Activated CD4-positive, alpha-beta T cell treated with anti-CD3 and anti-CD28 coated beads for 36 hours (primary cell): ENCODE measurements at places on chromosomes 13 and 19.
A peak's percentile ranks its signal among the peaks of the same experiment; 100 is the strongest.

DNA sequence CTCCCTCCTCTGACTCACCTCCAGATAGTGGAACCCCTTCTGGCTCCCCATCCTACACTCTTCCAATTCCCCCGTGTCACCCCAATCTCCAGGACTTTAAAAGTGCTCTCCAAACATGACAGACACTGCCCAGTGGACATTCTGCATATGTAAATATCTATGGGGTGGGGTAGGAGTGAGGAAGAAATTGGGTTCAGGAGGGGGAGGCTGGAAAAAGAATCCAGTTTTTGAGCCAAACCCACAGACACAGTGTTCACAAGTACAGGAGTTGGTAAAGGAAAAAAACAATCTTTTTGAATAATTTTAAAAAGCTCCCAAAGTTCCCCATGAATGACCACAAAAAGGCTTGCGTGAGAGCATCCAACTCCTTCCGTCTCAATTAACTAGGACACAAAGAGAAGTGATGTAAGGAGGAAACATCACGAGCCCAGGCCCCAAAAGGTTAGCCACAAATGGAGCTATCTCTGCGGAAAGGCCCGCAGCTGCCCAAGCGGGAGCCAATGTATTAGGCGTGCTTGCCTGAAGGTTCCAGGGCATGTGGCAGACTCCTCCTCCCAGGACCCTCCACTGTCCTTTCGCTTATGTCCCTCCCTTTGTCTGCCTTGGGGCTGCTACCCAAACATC, 18.0 kb downstream of the ZC3H4 start:
- peak; percentile 34 for DNase-seq

GRCh38 chr19:19487950-19488874, 27.1 kb downstream of the TSSK6 start:
- no peak for DNase-seq

DNA sequence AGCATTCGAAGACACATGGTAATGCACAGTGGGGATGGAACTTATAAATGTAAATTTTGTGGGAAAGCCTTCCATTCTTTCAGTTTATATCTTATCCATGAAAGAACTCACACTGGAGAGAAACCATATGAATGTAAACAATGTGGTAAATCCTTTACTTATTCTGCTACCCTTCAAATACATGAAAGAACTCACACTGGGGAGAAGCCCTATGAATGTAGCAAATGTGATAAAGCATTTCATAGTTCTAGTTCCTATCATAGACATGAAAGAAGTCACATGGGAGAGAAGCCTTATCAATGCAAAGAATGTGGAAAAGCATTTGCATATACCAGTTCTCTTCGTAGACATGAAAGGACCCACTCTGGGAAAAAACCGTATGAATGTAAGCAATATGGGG, 16.2 kb upstream of the ZNF763 start:
- no peak for DNase-seq

DNA sequence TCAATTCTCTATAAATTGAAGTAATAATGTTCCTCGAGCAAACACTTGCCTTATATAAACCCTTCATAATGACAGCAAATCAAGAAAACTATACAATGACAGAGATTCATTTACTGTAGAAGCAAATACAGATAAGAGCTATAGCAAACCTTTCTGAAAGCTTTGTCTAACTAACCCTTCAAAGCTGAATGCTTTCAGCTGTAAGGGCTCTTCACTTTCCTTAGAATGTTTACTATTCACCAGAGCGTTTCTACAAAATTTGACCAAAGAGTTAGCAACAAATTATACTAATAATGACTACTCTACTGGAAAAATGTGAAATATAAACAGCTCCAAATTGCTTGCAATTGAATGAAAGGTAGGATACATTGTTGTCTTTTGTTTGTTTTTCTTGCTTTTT, 218.1 kb downstream of the SLITRK5 start:
- no peak for DNase-seq

GRCh38 chr19:34241513-34242337, 12.6 kb upstream of the GARRE1 start:
- peak; percentile 69 for DNase-seq

DNA sequence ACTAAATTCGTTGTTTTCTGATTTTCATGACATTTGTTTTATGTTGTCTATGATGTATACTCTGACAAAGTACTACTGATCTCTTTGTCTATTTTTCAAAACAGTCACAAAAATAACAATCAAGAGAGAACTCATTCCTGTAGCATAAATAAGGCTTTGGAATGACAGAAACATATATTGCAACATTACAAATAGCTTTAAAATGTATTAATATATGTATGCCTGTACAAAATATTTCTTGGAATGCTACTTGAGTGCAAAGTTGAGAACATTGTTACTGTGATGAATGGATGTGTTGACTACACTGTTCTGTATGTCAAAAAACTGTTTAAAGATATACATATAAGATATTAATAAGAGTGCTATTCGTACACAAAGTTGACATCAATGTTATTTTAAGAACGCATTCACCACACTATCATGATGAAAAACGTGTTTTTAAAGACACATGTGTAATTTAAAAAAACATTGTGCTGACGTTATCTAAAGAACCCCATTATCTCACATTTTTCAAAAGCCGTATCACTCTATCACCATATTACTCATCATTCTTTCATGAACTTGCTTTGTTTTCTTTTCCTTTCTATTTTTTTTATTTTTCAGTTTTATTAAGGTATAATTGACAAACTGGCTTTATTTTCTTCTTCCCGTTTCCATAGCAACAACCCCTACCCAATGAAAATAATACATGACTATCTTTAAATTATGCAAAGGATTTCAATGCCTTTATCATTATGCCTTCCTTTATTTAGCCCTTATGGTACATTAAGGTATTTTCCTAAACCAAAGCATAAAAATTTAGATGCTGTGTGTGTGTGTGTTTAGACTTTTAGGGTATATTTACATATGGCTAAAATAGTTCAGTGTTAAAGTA, 918.8 kb downstream of the SLITRK1 start:
- DNase-seq: no peak

DNA sequence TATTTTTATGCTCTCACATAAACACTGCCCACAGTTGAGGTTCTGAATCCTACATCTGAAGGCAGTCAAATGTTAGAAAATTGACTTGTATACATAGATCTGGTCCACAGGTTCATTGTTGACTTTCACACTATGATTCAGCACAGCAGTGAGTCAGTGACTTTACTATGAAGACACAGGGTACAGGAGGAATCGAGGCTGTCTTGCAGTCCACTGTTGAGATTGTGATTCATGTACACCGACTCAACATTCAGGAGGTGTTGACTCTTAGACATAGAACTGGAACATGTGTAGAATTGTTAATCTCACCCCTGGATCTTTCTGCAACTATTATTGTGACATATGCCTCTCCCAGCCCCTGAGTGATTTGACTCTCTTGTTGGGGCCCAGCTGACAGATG, 74.3 kb upstream of the ZNF43 start:
- DNase-seq: no peak

GRCh38 chr13:42078128-42078808, 29.8 kb downstream of the DGKH start:
- DNase-seq: no peak

DNA sequence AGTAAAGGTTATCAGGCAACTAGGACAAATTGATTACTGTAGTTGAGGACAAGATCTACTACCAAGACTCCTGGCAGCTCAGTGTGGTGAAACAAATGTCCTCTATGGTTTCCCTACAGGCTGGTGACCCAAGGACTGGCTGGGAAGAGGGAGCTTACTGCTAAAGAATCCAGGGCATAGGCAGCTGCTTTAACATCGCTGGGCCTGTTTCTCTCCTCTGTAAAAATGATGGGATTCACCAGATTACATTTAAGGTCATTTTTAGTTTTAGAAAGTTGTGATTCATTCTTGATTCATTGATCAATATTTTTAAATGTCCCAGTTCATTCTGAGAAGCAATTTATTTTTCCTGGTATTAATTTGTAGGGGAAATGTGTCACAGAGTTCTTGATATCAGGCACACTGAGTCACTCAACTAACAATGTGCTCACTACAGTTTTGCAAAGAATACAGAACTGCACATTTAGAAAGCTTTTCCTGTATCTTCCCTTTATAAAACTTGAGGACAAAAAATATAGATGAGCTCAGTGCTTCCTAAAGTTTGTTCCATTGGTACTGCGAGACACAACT, 19.6 kb upstream of the FAM124A start:
- DNase-seq: no peak

- peak; percentile 78 for DNase-seq
Measured at GRCh38 chr19:38095411-38096308, 128.4 kb downstream of the DPF1 start.

GRCh38 chr13:44153496-44153895, 220.1 kb upstream of the SERP2 start:
- no peak for DNase-seq

- DNase-seq: no peak
Measured at GRCh38 chr19:44722131-44723121, 23.5 kb downstream of the CEACAM16 start.

DNA sequence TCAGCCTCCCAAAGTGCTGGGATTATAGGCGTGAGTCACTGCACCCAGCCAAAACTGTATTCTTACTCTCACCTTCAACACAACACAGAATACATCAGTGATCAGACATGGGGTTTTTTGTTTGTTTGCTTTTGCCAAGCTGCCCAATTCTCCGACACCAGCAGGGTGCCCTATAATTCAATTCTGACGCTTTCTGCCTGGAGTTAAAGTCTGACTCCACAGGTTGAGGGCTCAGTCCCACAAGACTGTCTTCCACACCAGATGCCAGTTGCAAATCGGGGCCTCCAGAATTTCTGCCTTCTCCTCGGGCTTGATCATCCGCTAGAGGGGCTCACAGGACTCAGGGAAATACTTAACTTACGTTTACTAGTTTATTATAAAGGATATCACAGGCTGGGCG, 22.1 kb downstream of the FBN3 start:
- DNase-seq: no peak

GRCh38 chr13:99540530-99540929, 39.3 kb downstream of the TM9SF2 start:
- DNase-seq: no peak

DNA sequence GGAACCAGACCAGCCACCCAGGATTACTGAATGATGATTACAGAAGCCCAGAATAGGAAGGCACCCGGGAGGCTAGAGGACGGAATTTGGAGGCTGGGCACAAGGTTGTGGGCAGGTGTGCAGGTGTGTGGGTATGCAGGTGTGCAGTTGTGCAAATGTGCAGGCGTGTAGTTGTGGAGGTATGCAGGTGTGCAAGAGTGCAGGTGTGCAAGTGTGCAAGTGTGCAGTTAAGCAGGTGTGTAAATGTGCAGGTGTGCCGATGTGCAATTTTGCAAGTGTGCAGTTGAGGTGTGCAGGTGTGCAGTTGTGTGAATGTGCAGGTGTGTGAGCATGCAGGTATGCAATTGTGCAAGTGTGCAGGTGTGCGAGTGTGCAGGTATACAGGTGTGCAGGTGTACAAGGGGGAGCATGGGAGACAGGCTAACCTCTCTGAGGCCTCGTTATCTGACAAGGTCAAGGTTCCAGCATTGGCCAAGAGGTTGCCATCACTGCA, 131.8 kb downstream of the KCTD15 start:
- DNase-seq: no peak

DNA sequence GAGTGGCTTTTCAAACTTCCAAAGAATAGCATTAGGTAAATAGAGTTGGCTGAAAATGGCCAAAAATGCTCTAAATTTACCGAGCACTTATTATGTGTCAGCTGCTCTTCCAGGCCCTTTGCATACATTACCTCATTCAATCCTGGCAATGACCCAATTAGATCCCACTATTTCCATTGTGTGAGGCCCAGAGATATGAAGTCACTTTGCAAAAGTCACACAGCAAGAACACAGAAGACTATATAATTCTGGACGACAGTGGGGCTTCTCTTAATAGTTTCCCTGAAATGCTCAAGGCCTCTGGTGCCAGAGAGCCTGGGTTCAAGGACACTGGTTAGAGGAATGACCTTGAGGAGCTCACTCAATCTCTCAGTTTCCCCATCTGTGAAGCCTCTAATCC, 146.8 kb downstream of the IER2 start:
- no peak for DNase-seq

DNA sequence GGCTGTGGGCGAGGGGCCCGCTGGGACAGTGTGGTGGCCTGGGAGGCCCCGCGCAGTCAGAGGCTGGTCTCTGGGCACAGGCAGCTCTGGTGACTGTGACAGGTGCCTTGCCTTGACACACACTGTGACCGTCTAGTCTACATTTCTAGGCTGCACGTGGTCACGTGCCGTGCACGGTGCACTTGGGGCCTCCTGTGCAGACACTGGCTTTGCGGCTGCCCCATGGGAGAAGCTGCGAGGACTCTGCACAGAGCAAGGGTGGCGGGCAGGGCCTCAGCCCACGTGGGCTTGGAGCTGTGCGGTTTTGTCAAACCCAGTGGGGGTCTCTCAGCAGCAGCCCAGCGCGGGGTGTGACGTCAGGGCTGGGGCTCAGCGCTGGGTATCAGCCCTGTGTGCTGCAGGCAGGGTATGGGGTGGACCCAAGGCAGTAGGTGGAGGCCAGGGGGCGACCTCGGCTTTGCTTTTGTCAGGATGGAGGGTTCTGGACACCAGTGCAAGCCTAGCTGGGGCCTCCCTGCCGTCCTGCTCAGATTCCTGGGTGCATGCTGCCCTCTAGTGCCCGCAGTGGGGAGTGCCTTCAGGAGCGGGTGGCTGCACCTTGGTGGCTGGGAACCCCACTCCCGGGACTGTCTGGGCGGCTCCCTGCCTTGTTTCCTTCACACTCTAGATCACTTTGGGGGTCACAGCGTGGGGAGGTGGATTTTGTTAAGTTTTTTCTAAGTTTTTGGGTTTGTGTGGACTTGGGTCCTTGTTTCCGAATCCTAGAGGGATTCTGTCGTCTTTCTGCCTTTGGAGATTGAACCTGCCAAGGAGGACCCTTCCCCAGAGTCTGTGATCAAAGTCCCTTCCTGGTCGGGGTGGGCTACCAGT, 62.6 kb downstream of the KDM4B start:
- peak; percentile 89 for DNase-seq

GRCh38 chr13:99133230-99133629, 67.4 kb upstream of the UBAC2 start:
- DNase-seq: no peak

- no peak for DNase-seq
Measured at GRCh38 chr19:51830274-51830673, 35.3 kb downstream of the FPR3 start.
